ENCODE measurements at places on chromosomes 3 and 15.

- no peak for DNase-seq
Measured at GRCh38 chr15:24943361-24943760, 11.4 kb upstream of the SNRPN start.

- DNase-seq: no peak
Measured at GRCh38 chr15:99135194-99135593, 30.3 kb downstream of the SYNM start.

DNA sequence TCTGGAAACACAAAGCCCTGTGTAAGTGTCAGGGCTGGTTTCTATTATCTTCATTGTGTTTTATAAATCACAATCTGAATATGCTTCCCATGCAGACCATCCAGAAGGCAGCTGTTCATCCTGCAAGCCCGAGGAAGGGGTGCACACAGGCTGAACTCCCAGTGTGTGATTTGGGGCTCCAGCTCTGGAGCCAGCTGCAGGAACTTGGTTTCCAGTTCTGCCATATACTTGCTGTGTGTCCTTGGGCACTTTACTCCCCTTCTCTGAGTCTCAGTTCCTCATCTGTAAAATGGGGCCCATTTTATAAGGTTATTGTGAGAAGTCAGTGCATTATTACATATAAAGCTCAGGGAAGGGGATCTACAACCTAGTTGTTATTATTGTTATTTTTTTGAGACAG lies 22.6 kb downstream of the CYP8B1 start:
- no peak for DNase-seq

DNA sequence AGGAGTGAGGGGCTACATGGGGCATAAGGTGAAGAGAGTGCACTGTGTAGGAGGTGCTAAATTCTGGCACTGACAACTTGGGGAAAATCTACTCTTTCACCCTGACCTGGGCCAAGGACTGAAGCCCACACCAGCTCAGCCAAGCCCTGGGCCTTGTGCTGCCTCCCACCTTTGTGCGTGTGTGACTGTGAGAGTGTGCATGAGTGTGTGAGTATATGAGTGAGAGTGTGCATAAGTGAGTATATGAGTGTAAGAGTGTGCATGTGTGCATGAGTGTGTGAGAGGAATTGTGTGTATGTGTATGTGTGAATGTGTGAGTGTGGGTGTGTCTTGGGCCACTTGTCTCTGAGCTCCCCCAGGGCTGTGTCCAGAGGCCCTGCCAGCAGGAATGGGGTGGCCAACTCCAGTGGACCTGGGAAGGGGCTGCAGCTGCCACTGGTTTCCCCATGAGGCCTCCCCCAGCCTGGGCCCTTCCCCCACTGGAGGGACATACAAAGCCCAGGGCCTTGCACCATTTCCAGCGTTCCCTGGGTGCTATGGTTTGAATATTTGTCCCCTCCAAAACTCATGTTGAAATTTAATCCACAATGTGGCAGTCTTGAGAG lies 15.2 kb downstream of the C3orf22 start:
- no peak for DNase-seq

DNA sequence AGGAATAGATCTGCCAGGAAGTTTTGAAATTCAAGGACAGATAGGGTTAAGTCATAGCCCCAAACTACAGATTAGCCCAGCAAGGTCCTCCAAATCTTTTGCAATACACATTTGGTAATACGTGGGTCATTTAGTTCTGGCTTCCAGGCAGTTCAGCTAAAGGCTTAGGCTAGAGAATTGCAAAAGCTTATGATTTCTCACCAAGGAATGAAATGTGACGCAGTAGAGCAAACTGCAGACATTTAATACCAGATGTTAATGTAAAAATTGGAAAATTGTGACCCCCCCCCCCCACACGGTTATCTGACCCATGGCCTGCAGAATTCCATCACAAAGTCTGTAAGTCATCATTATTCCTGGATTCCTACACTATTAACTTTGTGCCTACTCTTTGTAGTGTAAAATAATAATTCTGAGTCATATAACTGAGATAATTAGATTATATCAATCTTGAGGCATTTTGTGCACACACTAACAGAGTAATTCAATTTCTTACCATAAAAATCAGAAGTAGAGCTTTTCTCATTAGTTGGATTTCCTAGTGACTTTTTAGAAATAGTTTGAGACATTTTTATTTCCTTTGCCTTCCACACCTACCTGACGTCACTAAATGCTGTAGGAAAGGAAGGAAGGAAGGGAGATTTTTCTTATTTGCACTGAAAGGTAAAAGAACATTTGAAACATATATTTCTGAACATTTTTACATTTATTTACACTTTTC lies 235.2 kb downstream of the DTWD1 start:
- DNase-seq: no peak

GRCh38 chr15:67095912-67096311 lies 30.5 kb downstream of the SMAD3 start:
- DNase-seq: no peak

- no peak for DNase-seq
Measured at GRCh38 chr3:10417847-10418246, 87.5 kb downstream of the ATP2B2 start.

DNA sequence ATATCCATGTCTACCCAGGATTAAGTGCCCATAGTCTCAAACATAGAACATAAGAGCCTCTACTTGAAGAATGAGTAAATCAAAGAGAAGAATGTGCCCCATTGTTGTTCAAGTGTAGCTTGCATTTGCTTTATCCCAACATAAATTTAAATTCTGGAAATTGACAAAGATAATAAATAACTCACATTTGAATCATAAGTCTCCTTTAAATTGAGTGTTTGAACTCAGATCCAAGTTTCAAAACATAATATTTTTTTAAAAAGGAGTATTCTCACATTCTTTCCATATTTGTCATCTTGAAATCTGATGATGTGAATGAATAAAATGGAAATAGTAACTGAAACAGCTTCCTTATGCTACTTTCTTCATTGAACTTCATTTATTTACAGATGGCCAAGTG lies 135.2 kb downstream of the MECOM start:
- no peak for DNase-seq

- DNase-seq: no peak
Measured at GRCh38 chr3:185852635-185853034, 27.8 kb upstream of the IGF2BP2 start.

DNA sequence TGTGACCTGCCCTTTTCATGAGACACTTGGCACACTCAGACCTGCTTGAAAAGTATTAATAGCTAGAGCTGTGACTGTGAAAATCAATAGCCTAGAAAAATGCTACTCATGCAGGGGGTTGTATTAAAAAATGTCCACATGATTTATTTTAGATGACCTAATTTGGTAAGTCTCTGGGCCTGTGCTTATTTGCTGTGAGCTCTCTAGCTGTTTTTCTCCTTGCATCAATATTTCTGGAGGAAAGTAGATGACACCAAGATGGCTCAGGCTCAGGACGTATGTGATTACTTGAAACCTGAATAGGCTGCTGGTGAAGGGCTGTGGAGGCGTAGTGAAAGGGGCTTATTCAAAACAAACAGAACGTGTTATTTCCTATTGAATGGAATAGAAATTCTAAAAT lies 29.5 kb downstream of the KCNAB1 start:
- DNase-seq: no peak

DNA sequence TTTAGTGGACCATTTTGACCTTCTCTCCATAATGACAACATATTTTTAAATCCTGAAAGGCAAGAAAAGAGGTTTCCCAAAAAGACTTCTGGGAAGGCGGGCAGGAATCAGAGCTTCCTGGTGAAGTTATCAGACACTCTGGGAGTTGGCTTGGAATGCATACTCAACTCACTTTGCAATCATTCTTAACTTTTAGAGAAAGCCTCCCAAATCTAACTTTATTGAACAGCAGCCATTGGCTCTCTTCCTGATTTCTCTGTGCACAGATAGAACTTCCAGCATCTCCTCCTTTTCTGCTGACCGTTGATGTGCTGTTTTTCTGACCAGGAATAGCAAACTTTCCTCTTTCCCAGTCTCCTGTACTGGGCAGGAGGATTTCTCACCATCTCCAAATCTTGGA lies 44.6 kb downstream of the PLCL2 start:
- DNase-seq: no peak

GRCh38 chr15:84826369-84826823 lies 9.2 kb downstream of the ALPK3 start:
- DNase-seq: no peak

GRCh38 chr15:49494842-49495241 lies 71.8 kb downstream of the FGF7 start:
- no peak for DNase-seq

GRCh38 chr15:34018021-34018645 lies 20.9 kb downstream of the AVEN start:
- no peak for DNase-seq

GRCh38 chr3:98740324-98740723 lies 22.8 kb upstream of the ST3GAL6 start:
- no peak for DNase-seq

DNA sequence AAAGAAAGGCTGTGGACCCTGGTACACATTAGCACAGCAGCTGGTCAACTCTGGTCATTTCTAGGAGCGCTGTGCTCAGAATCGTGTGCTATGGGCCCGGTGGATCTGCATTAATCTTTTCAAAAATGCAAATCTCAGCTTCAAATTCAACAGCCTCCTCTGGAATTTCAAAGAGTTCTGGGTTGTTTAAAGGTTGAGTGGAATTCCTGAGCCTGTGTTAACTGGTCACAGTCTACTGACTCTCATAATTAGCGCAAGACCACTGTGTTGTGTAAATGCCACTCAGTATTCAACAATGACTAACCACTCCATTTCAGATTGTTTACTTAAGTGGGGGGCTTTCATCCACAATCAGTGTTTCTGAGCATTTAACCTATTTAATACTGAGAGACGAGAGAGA lies 2.7 kb upstream of the ARNT2 start:
- DNase-seq: no peak

- DNase-seq: no peak
Measured at GRCh38 chr3:126547721-126548120, 11.0 kb downstream of the C3orf22 start.
